ENCODE measurements at places on chromosomes 1 and 21.
A peak's percentile ranks its signal among the peaks of the same experiment; 100 is the strongest.

DNA sequence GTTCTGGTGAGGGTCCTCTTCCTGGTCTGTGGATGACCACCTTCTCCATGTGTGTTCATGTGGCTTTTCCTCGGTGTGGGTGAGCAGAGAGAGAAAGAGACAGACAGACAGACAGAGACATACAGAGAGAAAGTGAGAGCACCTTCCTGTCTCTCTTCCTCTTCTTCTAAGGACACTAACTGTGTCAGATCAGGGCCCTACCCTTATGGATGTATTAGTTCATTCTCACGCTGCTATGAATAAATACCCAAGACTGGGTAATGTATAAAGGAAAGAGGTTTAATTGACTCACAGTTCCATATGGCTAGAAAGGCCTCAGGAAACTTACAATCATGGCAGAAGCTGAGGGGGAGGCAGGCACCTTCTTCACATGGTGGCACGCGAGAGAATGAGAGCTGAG lies 131.5 kb upstream of the ZNF648 start:
- DNase-seq, result no peak

DNA sequence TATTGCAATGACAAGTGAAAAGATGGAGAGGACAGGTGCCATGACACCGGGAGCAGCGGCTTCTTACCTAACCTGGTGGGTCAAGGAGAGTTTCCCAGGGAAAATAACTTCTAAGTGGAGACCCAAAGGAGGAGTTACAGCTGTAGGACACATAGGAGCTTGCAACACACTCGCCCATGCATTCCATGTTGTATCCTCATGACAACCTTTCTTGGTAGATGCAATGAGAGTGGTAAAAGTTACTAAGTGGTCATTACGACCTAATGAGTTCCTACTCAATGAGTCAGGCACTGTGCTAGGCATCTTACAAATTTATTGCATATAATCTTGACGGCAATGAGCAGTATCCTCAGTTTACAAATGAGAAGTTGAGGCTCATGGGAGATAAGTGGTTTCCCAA lies 119.5 kb upstream of the HOOK1 start:
- DNase-seq, result no peak

DNA sequence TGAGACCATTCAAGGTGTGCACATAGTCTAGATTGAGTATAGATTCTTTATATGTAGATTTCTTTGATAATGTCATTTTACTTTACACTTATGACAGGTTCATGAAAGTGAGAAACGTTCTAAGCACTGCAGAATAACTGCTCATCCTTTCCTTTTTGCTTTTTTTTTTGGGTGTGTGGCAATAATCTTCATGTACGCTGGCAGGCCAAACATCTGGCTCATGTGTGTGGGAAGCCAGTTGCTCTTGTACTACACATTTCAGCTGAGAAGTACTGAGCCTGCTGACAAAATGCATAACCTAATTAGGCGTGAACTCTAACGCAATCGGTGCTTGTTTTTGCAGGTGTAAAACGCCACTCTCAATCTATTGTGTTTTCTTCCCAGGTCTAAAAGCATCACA lies 350.8 kb upstream of the KAZN start:
- DNase-seq, result no peak

DNA sequence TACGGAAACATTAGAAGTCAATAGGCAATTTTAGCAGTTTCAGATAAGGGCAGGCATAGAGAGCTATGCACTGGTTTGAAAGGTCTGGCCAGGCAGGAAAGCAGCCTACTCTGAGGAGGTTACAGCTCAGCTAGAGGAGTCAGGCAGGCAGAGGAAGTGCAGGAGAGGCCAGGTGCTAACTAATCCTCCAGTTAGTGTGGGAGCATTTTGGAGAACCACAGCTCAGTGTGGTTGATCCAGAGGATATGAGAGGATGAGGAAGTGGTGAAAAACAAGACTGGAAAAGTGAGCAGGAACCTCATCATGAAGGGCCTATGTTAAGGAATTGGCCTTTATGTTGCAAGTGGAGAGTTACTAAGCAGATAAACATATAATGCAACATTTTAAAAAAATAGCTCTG lies 282.4 kb upstream of the SGIP1 start:
- no peak for DNase-seq

DNA sequence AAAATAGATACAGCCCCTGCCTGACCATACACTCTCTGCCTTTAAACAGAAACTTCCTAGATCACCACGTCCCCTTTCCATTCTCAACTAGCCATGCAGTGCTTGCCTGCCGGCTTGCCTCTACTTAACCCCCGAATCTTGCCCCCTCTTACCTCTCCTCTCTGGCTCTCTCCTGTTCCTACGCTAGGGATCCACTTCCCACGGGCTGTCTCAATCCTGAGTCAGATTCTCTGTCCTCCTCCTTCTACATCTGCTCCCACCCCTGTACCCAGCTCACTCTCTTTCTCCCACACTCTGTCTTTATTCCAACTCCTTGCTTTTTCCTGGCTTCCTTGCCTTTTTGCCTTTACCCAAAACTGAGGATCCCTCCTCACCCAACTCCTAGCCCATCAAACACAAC lies 29.3 kb downstream of the ATF3 start:
- no peak for DNase-seq

GRCh38 chr1:83769594-83770318 lies 229.2 kb downstream of the TTLL7 start:
- no peak for DNase-seq

DNA sequence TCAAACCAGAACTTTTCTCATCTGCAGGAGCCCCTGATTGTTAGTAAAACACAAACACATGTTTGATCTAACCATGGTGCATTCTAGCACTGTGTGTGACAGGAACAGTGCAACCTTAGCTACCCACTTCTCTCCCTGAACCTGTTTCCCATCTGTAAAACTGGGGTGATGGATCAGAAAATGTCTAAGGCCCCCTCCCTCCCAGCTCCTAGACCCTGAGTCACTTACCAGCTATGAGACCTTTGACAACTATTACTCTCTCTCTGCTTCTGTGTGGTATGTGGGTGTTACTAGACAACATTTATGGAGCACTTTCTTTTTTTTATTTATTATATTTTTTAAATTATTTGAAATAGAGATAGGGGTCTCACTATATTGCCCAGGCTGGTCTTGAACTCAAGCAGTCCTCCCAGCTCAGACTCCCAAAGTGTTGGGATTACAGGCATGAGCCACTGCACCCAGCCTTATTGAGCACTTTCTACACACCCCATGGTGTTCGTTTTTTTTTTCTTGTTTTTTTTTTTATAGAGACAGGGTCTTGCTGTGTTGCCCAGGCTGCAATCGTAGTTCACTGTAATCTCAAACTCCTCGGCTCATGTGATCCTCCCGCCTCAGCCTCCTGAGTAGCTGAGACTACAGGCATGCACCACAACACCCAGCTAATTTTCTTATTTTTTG lies 2.6 kb downstream of the INPP5B start:
- no peak for DNase-seq

DNA sequence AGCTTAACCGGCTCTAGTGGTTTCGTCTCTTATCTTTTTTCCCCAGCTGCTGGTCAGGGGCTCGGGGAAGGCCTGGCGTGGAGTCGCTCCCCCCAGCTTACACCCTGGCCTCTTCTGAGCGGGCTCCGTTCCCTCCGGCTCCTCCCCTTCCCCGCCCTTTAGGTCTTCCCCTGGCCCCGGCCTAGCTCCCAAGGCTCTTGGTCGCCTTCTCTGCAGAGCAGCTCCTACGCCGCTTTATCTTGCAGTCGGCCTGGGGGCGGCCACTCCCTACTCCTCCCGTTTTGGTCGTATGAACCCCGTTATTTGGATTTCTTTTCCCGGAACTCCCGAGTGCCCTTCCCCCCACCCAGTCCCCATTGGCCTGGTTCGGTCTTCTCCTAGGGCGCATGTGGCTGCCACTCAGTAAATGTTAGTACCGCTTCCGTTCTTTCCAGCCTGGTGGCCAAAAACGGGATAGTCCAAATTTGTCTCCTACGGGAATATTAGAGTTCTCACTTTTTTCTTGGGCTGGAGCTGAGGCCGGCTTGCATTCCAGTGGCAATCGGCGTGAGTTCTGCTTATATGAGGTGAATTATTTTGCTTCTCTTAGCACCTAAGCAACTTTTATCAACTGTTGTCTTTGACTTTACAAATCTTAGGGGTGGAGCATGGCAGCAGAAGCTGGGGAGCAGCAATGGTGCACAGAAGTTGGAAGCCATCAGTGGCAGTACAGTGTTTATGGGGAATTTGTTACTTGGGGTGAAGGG lies 467 bp downstream of the THRAP3 start:
- no peak for DNase-seq

DNA sequence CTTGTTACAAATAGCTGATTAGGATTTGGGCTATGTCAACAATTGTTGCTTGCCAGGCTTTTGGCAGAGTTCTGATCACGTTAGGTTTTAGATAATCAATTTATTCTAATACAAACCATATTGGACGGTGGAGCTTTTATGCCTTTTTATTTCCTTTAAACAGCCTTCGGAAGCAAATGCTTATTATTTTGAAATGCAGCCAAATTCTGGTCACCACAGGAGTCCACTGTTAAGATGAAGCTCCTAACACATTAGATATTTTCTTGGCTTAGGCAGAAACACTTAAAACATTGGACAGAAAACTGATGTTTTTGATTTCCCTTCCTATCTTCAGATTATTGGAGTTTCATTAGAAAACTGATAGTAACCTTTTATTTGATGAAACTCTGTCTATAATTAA lies 82.9 kb downstream of the CENPF start:
- DNase-seq, result no peak

DNA sequence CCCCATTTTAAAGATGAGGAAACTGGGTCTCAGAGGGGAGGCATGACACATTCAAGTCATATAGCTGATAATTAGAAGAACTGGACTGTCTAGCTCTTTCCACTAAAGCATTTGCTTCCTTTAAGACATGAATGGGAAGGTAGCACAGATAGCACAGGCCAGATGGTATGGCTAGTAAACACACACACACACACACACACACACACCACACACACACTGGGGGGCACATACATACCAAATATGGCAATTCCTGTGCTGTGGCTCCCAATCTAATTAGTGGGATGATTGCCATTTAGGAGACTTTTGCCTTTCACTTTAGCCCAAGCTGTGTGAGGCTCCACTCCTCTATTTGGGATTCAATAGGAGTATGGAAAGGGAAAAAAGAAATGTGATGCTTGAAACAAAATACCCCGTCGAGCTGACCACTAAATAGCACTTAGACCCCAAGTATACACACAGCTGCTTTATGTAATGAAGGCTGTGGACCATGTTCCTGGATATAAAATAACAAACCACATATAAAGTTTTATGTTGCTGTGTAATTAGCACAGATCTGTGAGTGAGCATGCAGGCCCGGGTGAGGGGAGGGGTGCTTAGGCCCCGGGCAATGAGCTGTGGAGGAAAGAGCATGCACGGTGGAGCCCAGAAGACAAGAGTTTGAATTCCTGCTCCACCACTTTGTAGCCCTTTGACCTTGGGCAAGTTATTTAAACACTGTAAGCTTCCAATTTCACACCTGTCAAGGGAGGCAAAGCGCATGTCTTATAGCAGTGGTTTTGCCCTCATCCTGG lies 6.8 kb upstream of the TRABD2B start:
- no peak for DNase-seq

DNA sequence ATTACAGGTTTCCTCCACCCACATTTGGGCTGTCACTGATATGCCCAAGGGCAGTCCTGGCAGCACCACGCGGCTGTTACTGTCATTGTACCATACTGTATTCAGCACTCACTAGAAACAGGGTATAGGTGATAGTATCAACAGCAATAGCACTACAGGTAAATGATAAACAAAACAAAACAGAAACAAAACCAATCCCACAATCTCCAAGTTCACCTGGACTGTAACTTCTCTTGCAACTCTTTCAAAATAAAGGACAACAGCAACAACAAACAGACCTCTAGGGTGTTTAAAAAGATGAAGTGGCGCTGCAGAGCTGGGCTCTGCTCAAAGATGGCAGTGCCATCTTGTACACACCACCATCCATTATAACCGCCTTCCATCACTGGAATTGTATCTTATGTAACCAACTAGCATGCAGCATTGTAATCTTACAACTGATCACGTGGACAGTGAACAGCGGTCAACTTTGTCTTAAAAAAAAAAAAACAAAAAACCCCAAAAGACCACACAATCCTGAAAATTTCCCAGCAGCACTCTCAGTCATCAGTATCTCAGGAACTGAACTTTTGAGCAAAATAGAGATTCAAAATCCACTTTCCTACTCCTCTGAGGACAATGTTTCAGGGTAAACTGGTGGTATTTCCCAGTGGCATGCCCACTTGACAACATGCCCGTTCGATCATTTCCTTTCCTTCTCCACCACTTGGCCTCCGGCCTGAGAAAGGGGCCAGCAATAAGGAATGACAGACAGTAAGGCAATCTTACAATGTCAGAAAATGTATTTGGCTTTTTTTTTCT lies 3.8 kb downstream of the IRF2BP2 start:
- peak; percentile 66 for DNase-seq

DNA sequence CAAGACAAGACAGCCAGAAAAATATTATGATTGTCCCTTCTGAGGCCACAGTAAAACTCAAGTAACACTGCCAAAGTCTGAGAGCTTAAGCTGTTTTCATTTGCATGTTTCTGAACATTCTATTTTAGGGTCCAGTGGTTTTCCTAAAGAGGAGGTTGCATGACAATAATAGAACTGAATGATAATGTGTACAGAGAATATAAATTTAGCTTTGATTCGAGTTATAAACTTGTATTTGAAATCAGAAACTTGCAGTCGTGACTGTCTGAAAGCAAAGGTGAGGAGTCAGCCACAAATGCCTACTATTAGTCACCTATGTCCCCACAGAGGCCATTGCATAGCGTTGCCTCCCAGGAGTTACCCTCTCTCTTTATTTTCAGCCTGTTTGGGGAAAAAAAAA lies 363.1 kb upstream of the ADGRL2 start:
- DNase-seq, result no peak

- DNase-seq, result no peak
These were observed 24.9 kb upstream of the RGS8 start for GRCh38 chr1:182709225-182709764.

- no peak for DNase-seq
These were observed 19.1 kb downstream of the ASPM start for GRCh38 chr1:197127246-197127912.

- DNase-seq, result no peak
These were observed 58.1 kb downstream of the SCCPDH start for GRCh38 chr1:246782120-246782900.

DNA sequence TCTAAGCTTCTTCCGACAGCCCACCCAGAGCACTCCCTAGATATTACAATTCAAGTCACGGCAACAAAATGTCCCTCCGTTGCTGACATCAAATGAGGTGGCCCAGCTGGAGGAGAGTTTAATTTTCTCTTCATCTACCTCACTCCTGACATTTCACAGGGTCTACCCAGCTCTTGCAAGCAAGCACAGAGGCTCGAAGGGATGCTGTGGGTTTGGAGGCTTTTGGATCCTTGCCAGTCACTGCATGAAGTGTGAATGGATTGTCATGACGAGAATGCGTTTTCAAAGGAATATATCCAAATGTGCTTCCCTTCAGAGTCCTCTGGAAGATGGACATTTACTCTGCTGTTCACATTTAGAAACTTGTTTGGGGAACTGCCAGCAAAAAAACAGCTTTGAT lies 33.5 kb downstream of the CAPN8 start:
- no peak for DNase-seq

GRCh38 chr1:25907601-25908000 lies 1.4 kb upstream of the STMN1 start:
- DNase-seq, result no peak
